ENCODE measurements at places on chromosomes 2 and 18. TPM values are rescaled to one million over a fixed set of nuclear protein-coding genes. Genes with fewer than 3 reads are reported as not detected.

DNA sequence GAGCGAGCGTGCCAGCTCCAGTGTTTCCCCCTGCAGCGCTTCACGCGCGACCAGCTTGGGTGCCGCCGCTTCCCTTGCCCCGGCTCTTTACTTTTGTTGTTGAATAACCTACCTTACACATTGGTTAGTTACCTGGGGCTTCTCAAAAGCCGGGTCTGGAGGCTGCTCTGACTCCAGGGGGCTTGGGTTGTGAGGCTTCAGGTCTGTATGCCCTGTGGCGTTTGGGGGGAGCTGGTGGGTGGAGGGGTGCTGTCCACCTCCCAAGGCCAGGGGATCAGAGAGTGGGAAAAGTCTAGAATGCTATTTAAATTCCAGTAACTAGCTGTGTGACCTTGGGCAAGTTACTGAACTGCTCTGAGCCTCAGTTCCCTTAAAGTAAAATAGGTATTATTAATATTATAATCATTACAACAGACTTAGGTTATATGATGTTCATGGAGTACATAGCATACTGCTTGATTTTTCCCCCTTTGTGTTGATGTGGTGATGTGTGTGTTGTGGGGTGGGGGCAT, 770 bp downstream of the LYPD6B start:
- DNase-seq: no peak

GRCh38 chr2:69693775-69694450, 48.0 kb upstream of the ANXA4 start:
- no peak for DNase-seq

- DNase-seq: no peak
Measured at GRCh38 chr2:165969227-165969626, 15.7 kb upstream of the TTC21B start.

GRCh38 chr2:160139350-160139749, 60.7 kb downstream of the ITGB6 start:
- no peak for DNase-seq

DNA sequence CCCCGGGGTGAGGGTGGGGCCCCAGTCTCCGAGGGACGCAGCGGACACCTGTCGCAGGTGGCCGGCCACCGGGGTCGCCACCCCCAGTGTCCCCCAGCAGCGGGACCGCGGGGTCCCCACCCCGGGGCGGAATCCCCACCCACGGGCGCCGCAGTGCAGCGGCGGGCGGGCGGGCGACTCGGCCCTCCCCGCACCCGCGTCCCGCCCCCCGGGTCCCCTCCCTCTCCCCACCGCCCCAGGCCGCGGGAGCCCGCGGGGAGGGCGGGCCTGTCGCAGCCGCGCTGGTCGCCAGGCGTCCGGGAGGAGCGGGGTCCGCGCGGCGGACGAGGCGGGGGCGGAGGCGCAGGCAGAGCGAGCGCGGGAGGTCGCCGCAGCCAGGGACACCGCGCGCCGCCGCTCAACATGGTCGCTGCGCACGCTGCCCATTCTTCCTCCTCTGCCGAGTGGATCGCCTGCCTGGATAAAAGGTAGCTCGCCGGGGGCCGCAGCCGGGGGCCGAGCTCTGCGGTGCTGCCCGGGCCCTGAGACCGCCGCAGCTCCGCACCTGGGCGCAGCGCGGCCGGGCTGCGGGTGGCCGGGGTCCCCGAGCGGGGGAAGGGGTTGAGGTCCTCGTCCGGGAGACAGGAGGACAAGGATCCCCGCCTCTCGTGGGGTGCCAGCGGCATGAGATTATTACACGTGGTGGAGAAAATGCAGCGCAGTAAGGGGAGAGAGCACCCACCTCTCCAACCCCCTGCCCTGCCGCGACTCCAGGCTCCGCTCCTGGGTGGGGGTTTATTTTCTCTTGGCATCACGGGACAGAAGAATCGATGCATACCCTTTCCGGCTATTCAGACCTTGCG, at the start of gene RAPGEF4:
Gene RAPGEF4 (plus strand): TSS at position 264 of the 842 bp plus-strand sequence. CDS start 139 bp downstream, at position 403.
- no peak for DNase-seq

- no peak for DNase-seq
Measured at GRCh38 chr2:191539068-191539467, 138.9 kb upstream of the NABP1 start.

GRCh38 chr2:42881732-42882131, 89.3 kb upstream of the HAAO start:
- no peak for DNase-seq

DNA sequence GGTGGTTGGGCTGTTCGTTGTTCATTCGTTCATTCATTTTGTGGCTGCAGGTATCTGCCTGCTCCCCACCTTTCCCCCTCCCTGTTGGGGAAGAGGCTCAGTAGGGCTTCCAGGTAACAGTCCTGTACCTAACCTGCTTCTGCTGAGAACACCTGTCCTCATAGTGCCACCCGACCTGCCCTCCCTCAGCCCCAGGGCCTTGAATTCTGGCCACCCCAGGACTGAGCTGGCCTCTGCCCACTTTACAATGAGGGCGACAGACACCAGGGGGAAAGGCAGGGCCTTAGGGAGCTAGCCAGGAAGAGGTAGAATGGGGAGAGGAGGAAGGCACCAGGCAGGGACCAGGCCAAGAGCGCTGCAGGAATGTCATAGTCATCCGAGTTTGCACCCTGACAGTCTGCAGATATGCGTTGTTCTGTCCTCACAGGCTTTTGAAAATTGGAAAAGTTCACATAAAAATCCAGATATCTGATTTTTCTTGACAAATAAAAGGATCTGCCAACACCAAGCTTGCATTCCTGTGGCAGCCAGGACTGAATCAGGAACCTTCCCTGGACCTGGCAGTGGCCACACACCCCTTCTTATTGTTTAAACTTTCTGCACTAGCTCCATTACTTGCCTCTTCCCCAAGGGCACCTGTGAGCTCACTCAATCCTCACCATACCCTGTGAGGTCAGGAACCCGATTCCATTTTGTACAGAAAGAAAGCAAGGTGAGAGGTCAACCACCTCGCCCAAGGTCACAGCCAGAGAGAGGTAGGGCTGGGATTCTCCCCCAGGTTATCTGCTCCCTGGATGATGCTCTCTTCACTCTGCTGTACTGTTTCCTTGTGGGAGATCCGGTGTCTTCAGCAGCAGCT, 35.3 kb upstream of the MRPL33 start:
- no peak for DNase-seq

DNA sequence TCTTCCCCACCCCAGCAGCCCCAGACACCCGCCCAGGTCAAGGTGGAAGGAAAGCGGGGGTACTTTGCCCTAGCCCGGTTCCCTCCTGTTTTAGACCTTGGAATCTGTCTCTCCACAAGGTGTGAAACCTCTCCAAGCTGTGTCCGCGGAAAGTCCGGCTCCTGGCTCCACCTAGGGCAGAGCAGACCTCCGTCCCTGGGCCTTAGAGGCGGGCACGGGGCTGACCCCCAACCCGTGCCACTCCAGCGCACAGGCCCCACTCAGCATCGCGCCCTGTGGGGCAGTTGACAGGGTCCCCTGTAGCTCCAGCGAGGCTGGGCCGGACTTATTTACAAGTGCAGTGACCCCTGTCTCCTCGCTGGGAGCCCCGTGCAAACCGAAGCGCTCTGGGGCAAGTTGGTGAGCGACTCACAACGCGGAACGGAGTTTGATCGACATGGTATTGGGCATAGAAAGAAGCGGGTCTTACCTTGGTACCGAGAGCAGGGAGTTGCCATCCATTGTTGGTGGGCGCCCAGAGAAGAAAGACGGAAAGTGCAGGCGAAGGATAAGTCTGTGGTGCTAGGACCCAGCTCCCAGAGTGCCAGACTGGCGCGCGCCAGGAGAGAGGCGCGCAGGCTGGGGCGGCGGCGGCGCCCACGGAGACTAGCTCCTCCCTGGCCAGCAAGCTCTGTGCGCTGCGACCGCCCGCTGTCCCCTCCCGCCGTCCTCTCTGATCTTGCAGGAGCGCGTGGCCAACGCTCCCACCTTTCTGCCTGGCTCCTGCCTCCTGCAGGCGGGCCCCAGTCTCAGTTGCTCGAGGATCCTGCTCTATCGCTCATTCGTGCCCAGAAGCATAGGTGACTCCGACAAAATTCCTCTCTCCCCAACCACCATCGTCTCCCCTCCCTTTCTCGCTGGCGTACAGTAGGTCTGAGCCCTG, at the start of gene SPHKAP:
Gene SPHKAP (minus strand): TSS at position 590 of the 922 bp plus-strand sequence. CDS start 89 bp downstream, at position 501.
- no peak for DNase-seq

DNA sequence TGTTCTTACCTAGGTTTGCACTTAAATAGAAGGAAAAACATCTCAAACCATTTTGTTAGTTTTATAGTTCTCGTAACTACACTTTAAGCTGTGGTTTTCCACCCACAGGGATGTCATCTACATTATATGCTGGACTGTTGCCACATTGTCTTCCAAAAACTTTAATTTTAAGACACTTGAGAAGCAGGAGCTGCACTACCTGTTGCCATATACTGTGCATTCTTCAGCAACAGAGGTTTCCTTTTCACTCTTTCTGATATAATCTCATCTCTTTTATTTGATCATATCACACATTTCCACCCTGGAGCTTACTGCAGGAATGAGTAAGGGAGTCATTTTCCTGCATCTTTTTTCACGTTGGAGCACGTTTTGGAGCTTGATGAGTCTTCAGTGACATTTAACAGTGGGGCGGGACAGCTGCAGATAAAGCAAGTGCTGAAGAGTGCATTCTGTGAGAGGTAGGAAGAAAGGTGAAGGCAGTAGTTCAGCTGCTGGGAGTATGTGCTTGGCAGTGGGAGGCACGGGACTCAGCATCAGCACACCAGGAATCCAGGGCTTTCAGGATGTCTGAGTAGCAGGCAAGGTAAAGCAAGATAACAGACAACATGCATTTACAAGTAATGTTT, 3.8 kb downstream of the LIMS1 start:
- DNase-seq: no peak

GRCh38 chr2:238339395-238339780, 19.1 kb downstream of the TRAF3IP1 start:
- DNase-seq: no peak

- DNase-seq: no peak
Measured at GRCh38 chr2:67489396-67489795, 92.3 kb downstream of the ETAA1 start.

Gene TSPYL6
- total RNA-seq: not detected

Measured in prostate gland (tissue), 2 donors.